ENCODE measurements at places on chromosomes 6 and 20.

DNA sequence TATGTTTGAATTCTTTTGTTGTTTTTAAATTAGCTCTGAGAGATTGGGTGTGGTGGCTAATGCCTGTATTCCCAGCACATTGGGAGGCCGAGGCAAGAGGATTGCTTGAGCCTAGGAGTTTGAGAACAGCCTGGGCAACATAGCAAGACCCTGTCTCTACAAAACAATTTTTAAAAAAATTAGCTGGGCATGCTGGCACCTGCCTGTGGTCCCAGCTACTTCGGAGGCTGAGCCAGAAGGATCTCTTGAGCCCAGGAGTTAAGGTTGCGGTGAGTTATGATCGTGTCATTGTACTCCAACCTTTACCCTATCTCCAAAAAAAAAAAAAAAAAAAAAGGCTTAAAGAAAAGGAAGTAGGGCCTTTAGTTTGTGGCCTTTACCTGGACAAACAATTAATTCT is 22.9 kb downstream of the DHX35 start:
- DNase-seq = no peak

DNA sequence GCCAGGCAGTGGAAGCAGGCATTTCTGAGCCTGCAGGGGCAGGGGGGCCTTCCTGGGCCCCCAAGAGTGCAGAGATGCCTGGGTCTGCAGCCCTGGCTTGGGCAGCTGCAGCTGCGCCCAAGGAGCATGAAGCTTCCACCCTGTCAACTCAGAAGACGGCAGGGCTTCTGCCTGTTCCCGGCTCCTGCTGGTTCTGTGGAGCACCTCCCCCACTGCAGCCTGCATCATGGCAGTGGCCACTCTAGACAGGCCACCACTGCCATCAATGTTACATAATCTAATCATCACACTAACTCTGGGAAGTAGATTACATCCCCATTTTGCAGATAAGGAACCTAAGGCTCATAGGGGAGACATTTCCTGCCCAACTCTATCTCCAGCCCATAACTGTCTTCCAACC is 21.1 kb upstream of the TOP1 start:
- no peak for DNase-seq

DNA sequence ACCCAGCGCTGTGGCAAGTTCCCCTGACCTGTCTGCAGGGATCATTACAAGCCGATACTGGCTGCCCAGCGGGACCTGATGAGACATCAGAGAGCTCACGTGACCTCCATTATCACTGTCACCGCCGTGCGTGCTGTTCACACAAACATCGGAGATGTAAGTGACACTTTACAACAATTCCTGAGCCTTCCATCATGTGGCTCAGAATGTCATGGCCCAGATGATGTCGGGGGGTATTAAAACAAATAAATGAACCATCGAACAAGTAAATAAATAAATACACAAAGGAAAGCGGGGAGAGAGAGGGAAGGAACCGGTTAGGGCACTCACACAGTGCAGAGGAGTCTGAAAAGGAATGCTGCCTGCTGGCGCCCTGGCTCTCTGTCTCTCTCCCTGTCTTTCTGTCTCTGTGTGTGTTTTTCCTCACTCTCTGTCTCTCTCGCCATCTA is 195.1 kb downstream of the BMP7 start:
- no peak for DNase-seq

- DNase-seq = no peak
Observed at GRCh38 chr20:36441416-36441815, 99.9 kb upstream of the MYL9 start.

- no peak for DNase-seq
Observed at GRCh38 chr6:50849796-50850180, 31.1 kb downstream of the TFAP2B start.

GRCh38 chr20:63107449-63108200 is 100.9 kb upstream of the BHLHE23 start:
- DNase-seq = no peak

- DNase-seq = peak; percentile 59
Observed at GRCh38 chr6:160261991-160262680, 3.5 kb upstream of the SLC22A2 start.

DNA sequence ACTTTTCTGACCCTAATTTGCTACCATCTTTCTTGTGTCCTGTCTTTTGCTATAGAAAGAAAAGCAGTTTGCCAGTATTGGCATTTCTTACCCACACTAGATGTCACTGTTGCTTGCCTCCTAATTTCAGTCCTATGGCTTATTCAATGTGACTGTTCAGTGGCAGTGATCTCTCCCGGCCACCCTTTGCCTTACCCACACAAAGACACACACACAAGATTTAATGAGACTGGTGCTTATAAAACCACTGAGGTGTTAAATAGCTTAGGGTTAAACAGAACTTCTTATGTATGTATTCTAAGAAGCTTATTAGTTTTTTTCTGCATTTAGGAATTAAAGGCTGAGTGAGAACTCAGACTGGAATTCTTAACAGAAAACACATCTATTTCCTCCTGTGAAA is 233.6 kb upstream of the ASCC3 start:
- peak; percentile 25 for DNase-seq

- no peak for DNase-seq
Observed at GRCh38 chr20:41320976-41321375, 3.4 kb upstream of the ZHX3 start.
